ENCODE measurements at places on chromosomes 5 and 9. TPM values are rescaled to one million over a fixed set of nuclear protein-coding genes. Genes with fewer than 3 reads are reported as not detected.
A peak's percentile ranks its signal among the peaks of the same experiment; 100 is the strongest.

- no peak for DNase-seq
Measured at GRCh38 chr9:129582855-129583254, 38.0 kb downstream of the C9orf50 start.

DNA sequence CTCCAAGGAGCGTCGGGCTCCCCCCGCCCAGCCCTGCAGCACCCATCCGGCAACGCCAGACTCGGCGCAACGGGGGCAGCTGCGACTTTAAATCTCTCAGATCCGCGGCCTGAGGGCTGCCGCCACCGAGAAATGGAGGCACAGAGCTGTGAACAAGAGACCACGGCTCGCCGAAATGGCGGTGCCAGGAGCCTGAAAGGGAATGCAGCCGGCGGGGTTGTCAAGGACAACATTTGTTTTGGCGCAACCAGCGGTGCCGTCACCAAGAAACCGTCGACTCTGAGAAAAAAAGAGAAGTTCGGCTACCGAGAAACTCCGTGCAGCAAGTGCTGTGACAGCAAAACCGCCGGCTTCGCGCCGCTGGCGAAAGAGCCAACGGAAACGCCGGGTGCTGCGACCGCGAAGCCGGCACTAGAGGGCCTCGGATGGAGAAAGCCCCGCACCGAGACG, 2.1 kb upstream of the ANXA2R start:
- peak; percentile 81 for DNase-seq

DNA sequence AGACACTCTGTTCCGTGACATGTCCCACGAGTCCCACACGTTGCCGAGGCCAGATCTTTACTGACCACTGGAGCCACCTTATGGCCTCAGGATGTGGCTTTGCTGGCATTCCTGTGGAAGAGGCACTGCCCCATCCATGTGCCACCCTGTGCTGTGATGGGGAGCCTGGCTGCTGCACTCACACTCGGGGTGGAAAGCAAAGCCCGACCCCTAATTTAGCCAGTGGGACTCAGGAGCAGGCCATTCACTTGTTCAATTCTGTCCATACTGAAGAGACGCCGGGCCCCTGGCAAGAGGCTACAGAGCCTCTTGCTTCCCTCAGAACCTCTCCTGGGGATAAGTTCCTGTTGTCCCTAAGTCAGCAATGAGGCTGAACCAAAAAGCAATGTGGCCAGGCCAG, 18.6 kb upstream of the CEP72 start:
- peak; percentile 19 for DNase-seq

- DNase-seq = no peak
Measured at GRCh38 chr5:176653401-176654385, 6.4 kb downstream of the TSPAN17 start.

- no peak for DNase-seq
Measured at GRCh38 chr5:96851312-96852062, 24.8 kb upstream of the ERAP2 start.

GRCh38 chr5:82422751-82423181, 144.6 kb upstream of the RPS23 start:
- DNase-seq = peak; percentile 51

DNA sequence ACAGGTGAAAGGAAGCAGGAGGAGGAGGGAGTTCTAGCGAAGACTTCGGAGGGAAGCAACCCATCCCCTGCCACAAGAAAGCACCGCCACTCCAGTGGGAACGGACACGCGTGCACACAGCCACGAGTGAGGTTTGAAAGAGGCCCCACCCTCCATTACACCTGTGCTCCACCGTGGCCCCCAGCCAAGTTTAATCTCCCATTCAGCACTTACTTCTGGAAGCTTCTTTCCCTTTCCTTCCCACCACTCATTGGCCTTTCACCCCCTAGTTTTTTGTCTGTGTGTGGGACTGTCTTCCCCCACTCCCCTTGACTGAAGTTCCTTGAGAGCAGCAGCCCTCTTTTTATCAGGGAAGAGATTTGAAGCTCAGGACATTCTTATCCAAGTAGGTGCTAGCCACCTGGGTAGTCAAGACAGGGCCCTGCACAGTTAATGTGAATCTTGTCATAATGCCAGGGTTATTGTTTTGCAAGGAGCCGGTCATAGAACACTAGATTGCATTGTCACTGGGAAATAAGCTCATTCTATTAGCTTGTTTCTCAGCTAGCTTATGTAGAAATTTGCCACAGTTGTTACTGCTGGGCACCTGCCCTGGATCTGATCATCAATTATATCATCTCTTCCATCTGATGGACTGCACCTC, 256.0 kb downstream of the DOCK8 start:
- DNase-seq = peak; percentile 56

DNA sequence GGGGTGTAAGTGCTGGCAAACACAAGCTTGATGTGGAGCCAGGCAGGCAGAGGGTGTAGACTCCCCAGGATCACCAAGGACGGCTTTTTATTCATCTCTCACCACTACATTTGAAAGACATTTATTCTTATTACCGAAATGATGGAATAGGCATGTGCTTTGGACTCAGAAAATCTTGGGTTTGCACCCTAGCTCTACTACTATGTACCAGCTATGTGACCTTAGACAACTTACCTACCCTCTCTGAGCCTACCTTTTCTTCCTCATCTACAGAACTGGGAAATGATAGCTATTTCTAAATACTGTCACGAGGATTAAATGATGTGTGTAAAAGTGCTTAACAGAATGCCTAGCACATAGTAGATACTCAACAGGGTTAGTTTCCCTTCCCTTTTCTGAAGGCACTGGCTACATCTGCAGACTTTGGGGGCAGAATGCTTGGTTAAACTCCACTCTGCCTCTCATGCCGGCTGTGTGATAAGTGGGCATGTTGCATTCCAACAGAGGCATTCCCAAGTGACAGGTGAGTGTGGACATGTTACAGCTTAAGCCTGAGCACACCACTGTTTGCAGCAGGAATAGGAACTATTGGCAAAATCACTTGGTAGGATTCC, 94.8 kb downstream of the SLC1A3 start:
- DNase-seq = no peak

Gene C9orf50
- total RNA-seq = not detected

Gene GRXCR2
- total RNA-seq = not detected
